HS-5 (cell line): ENCODE measurements at places on chromosomes 12 and 14.

DNA sequence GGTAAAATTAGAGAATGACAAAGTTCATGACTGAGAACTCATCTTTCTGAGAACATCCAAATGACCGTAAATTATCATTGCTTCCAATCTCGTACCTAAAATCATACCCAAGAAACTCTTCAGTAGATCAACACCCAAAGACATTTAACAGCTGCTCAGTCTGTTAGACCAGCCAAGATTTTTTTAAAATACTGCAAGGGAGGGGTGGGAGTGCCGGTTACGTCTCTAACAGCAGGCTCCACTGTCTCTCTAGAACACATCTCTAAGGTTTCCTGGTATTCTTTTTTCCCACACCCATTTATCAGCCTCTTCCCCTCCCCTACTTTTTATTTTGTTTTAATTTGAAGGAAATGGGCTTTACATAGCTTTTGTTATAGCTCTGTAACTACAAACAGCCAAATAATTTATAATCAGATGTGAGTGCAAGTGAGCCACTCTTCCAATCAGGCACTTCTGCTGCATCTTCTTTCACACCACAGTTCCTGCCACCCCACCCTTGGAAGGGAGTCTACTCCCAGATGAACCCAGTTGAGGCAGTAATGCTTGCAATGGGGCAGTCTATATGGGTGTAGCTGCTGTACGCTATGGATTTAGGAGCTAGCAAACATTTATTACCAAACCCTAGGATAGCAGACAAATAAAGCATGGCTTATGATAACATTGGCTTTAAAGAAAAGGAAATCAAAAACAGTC, 21.9 kb downstream of the PTPRB start:
- DNase-seq: no peak

DNA sequence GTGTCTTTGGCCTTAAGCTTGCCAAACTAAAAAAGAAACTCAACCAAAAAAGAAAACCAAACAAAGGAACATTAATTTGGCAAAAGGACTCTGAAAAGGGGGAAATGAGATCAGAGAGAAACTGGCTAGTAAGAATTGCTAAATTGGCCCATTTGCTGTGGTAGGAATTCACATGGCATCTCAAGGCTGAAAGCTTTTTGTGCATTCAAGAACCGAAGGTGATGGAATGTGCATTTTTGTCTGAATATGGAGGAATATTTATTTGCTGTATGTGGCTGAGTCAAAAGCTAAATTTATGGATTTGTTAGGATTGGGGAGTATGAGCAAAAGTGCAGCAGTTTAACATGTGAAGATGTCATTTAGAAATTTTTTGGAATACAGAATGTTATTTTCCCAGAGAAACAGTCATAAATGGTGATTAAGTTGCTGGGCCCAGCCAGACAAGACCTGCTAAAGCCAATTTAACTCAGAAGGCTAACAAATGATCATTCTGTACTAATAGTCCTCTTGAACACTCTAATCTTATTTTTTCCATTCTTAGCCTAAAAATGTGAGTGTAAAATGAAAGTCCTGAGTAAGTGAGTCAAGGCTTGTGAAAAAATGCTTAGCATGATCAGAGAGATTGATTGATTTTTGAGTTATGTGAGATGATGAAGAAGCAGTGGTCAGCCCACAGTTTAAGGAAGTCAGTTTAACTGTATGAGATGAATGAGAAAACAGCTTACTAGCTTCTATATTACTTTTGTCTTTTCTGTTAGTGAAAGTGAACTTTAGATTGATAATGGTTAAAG, 94.1 kb downstream of the ANO6 start:
- no peak for DNase-seq

GRCh38 chr14:59271256-59271655, 82.8 kb downstream of the DAAM1 start:
- DNase-seq: no peak

GRCh38 chr12:119869720-119870119, 7.4 kb downstream of the CIT start:
- DNase-seq: peak; percentile 92

- DNase-seq: no peak
Observed at GRCh38 chr12:78145398-78145797, 314.7 kb downstream of the NAV3 start.

- no peak for DNase-seq
Observed at GRCh38 chr12:6777386-6777785, 5.1 kb downstream of the LAG3 start.

DNA sequence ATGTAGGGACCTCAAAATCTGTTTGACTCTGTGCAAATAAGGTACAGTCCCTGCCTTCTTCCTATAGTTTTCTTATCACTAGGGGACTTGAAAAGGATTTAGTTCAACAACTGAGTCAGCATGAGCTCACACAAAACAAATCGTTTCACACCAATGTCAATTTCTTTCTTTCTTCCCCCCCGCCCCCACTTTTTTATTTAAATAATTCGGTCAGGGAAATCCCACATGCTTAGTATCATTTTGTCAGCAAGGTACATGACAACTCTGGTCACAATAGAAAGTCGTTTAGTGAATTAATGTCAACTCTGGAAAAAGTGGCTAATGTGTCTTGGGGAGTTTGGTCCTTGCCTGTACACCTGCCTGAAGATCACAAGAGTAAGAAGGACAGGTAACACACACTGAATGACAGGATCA, 232.2 kb upstream of the PLEKHG7 start:
- no peak for DNase-seq

GRCh38 chr14:67673451-67673850, 981 bp downstream of the VTI1B start:
- DNase-seq: no peak

DNA sequence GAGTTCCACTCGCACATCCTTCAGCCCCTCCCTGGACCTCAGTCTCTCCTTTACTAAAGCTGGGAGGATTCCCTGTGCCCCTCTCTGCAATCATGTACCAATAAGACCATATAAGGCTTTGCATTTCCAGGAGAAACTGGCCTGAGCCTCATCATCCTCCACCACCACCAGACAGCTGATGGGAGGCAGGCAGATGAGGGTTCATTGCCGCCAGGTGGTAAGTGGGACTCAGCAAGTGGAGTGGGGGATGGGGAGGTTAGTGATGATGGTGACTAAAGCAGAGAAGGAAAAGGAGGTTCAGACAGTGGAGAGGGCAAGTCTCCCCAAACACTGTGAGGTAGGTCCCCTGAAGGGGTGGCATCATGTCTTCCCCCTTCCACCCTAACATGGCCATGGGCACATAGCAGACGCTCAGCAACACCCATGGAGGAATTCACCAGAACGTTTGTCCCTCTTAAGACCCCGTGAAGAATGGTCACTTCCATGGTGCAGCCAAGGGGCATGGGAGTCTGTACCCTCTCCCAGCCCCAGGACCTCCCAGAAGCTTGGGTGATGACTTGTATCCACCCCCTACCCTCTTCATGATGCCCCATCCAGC, 4.5 kb upstream of the TNFRSF1A start:
- DNase-seq: no peak

DNA sequence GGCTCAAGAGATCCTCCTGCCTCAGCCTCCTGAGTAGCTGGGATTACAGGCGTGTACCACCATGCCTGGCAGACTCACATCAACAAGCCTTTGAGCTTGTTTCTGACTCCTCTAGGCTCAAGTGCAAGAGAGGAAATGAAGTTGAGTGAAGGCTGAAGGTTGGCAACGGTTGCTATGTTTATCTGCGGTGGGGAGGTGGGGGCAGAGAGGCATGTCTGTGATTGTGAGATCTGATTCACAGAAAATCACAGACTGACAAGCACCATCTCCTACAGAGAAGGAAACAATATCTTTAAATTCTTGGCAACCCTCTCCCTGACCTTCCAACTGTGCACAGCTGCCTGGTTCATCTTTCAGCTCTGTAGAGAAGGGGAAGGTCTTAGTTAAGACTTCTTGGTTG, 22.1 kb upstream of the NINJ2 start:
- DNase-seq: no peak

GRCh38 chr12:34396861-34397590, 374.7 kb downstream of the ALG10 start:
- no peak for DNase-seq

GRCh38 chr14:32336702-32337101, 7.6 kb downstream of the AKAP6 start:
- DNase-seq: no peak

GRCh38 chr14:55689981-55690871, 110.2 kb downstream of the KTN1 start:
- no peak for DNase-seq

DNA sequence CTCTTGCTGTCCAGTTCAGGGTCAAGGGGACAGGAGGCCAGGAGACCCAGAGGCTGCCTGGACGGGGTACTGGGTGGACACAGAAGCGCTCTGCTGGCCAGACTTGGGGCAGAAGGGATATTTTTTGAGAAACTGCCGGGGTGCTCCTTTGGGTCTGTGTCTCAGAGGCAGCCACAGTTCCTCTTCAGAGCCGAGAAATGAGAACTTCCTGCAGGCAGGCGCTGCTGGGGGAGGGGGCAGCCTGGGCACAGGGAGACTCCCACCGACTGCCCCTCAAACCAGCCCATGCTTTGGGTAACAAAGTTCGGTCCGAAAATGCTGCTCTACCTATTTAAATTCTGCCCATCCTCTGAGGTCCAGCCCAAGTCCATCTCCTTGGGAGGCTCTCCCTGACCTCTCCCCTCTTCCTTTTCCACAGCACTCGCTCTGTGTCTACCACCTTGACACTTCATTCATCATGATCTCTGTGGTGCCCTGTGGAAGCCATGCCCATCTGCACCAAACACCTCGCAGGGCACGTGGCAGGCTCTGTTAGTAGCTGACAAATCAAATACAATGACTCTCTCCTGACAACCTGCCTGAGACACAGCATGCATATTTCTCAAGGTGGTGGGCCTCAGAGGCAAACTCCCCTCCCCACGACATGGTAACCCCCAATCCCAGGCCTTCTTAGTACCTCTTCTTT, 16.4 kb downstream of the HDAC7 start:
- no peak for DNase-seq

DNA sequence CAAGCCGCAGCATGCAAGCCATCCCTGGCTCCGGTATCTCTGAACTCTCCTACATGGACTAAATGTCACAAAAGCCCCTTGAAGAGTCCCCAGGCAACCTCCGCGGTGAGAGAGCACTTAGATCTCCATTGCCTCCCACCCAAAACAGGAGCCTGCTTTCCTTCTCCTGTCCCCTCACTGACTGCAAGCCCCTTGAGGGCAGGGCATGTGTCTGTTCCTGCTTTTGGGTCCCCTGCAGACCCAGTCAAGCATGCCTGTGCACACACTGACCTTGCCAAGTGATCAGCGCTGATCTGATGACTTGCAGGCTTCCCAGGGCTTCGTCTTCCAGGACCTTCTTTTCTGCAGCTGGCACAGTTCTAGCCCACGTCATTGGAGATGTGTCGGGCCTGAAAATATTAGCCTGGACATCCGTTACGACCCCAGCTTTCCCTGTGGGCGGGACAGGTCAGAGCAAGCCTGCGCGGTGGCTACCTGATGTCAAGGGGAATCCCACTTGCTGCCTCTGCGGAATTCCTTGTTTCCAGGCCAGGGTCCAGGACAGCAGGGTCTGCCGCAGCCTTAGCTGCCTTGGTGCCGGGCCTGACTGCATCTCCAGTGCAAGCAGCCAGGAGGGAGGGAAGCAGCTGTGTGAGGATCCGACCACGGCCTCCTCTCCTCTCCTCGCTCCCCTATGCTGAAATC, 92.5 kb downstream of the FBXL14 start:
- no peak for DNase-seq

DNA sequence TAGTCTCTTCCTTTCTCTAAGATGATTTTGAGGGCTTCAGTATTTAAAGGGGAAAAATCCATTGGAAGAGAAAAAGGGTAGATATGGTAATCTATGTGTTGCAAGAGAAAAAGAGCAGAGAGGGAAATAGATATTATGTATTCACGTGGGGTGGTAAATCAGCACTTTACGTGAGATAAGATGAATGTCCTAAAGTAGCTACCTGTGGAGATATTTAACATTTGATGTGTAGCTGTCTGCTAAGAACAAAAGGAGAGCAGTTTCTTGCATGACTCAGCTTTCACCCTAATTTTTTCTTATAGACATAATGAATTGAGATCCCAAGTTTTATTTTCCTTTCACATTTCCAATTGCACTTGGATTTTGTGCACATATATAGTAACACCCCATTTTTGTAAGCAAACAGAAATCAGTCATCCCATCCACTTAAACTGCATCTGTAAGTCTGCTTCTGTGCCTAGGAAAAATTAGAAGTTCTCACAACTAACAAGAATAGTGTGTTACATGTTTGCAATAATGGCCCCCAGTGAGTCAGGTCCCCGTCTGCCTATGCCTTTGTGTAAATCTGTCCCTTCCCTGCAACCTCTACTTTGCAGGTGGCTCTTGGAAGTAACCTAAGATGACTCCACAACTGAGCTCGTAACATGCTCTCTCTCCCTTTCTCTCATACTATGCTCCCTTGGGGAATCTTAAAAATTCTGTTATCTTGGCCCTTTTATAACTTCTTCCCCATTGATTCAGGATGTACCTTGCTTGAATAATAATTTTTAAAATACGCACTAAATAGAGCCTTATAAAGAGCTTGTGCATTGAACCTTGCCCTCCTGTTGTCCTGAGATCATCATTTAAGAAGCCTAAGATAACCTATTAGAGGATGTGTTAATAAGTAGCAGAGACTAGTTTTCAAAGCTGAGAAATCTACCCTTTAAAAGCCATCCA, 3.7 kb downstream of the TMTC3 start:
- no peak for DNase-seq

DNA sequence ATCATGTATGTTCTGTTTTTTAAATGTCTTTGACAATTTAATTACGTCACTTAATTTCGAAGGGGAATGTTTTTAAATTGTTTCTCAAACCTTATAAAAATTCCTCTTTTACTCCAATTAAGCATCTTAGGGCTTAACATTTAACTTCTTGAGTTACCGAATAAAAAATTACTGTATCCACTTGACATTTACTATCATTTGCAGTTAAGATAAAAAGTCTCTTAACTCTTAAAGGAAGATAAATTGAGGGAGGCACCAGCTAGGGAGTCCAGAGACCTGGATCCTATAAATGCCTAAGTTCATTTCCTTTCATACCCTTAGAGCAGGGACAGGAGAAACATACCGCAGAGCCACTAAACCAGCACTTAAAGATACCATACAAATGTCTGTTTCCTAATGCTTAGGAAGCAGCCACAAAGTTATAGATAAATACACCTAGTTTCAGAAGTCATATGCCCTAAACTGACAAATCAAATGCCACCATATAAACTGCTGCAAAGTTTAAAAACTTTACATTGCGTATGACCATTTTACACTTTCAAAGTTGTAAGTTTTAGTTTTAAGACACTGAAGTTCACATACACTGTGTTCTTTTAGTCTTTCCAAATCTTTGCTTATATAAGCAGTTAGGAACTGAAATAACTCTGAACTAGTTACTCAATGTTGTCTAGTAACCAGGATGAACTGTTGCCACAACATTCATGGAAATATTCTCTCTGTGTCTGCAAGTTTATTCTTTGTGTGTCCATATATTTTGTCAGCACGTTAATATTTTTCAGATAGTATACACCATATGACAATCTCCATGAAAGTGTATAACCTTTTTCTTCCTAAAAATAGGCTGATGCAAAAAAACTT, 71.2 kb downstream of the GALNT4 start:
- DNase-seq: no peak
